Esophagus mucosa (tissue), 1 donor: ENCODE measurements at places on chromosomes 1 and 21. TPM values are rescaled to one million over a fixed set of nuclear protein-coding genes. Genes with fewer than 3 reads are reported as not detected.

Gene OPRD1
- not detected for total RNA-seq

Gene UFC1
- 76.7 TPM for total RNA-seq

Gene SORT1
- 60.6 TPM for total RNA-seq

Gene MPZ
- total RNA-seq, result 1.4 TPM

Gene WNT2B
- 4.4 TPM for total RNA-seq

Gene MX2
- total RNA-seq, result 4.2 TPM

Gene NBPF6
- total RNA-seq, result not detected

DNA sequence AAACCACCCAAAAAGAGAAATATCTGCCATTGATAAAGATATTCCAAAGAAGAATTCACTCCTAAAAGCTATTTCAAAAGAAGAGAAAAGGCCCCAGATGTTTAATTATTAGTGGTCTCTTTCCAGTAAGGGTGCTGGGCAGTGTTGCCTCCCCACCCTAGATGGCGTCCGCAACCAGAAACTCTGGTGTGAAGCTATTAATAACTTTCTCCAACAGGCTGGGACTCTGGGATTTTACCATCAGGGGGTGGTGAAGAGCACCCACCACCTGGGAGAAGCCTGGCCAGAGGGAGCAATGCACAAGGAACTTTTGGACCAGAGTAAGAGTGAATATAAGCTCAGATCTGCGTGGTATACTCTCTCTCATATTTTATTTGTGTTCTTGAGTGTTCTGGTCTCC, 115.4 kb upstream of the TIAM1 start:
- ATAC-seq, result peak; percentile 29

DNA sequence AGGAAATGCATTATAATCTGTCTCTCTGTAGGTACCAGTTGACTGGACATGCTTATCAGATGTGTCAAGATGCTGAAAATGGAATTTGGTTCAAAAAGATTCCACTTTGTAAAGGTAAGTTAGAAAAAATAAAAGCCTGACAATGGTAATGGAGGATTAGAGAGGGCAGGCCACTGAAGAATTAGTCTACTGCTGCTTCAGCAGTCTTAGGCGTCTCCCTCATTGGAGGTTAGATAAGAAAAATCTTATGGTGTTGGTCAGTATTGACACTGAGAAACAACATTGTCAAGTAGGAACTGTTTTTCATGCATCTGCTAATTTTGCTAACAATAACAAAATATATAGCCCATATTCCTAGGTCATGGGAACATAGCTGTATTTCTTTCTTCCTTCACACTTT, 20.1 kb downstream of the CR2 start:
- ATAC-seq, result no peak

- no peak for ATAC-seq
Measured at GRCh38 chr1:66519992-66520391, 14.0 kb upstream of the SGIP1 start.

GRCh38 chr1:161071886-161072371, 2.2 kb upstream of the ARHGAP30 start:
- ATAC-seq, result no peak

DNA sequence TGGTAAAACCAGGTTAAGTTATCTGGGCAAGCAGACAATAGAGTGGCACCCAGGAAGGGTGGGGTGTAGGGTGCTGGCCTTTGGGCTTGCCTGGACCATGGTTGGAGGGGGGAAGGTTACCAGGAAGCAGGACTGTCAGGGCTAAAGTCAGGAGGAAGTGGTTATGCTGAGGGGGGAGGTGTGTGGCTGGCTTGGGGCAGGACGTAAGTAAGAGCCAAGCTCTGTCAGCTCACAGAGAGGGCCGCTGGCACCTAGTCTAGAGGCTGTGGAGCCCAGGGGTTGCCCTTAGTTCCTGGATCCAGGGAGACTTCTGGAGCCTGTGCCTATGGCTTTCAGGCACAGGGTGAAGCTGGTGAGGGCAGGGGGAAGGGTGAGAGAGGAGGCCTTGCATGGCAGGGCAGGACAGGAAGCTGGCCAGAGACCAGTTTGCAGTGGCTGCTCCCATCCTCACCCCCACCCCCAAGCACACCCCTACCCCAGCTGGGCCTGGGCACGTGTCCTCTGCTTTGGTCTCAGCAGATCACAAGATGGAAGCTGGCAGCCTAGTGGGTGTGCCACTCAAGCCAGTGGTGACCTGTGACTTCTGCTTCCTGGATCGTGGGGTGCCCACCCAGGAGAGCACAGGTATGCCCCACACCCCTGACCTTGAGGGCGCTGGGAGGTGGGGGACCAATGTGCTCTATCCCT, 20.5 kb upstream of the SMYD3 start:
- peak; percentile 26 for ATAC-seq

DNA sequence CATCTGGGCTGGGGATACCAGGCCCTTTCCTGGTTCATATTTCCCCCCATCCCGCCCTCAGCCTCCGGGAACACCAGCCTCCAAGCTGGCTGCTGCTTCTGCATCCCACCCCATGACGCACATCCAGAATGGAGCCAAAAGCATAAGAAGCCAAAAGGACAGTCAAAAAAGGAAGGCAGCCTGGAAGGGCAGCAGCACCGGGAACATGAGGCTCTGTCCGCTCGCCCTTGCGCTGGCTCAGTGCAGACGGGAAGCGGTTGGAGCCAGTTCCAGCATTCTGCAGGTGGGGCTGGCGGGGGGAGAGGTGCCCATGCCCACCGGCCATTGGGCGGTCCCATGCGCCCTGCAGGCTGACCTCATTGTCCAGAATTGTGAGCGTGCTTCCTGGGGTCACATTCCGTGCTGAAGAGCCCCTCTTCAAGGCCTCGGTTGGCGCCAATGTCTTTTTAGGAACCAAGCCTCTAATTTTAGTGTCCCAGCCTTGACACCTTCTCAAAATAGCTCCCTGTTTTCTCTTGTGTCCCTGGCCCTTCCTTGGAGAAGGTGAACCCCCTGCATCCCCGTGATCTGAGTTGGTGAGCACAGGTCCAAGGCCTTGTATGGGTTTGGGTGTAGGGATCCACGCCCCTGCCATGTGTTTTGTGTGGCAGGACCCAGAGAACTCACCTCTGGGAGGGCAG, 28.4 kb upstream of the NPPB start:
- no peak for ATAC-seq

GRCh38 chr1:67801903-67802302, 31.4 kb downstream of the GNG12 start:
- ATAC-seq, result no peak

DNA sequence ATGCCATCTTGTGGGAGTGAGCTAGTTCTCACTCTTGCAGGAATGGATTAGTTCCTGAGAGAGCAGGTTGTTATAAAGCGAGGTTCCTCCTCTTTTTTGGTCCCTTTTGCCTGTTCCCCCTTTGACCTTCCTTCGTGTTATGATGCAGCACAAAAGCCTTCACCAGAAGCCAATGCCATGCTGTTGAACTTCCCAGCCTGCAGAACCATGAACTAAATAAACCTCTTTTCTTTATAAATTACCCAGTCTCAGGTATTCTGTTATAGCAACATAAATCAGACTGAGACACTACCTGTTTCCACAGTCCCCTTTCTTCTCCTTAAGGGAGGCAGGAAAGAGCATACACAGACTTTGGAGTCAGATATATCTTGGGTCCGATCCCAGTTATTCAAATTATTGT, 25.6 kb downstream of the DISP3 start:
- ATAC-seq, result no peak

DNA sequence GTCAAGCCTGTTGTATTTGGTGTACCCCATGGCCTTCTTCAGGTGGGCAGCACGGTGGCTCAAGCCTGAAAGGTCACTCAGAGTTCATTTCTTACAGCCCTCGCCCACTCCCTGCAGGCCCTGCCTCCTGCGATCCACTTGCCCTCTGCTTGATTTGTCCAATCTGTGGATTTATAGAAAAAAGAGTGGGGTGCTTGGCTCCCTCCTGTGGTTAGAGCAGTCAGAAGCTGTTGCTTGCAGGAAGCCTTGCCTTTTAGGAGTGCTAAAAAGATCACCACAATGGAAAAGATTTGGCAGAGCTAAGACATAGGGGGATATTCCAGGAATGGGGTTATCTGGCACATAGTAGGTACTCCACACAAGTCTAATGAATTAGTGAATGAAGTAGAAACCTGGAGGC, 108.0 kb upstream of the TRABD2B start:
- no peak for ATAC-seq

GRCh38 chr1:55618199-55618598, 403.0 kb upstream of the USP24 start:
- ATAC-seq, result no peak

DNA sequence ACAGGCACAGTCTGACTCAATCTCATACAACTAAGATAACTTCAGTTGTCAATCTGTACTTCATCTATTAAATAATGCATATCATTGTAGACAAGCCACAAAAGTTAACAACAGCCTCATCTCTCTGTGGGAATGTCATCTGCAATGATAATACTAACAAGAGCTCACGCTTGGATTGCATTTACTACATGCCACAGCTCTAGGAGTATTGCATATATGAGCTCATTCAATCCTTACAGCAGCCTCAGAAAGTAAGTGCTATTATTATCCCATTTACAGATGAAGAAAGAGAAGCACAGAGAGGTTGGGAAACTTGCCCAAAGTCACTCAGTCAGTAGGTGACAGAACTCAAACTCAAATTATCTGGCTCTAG, 105.7 kb upstream of the GUCA2B start:
- no peak for ATAC-seq

GRCh38 chr1:231062500-231063270, 22.6 kb upstream of the FAM89A start:
- no peak for ATAC-seq

- no peak for ATAC-seq
Measured at GRCh38 chr1:183968386-183968785, 69.1 kb downstream of the COLGALT2 start.

- no peak for ATAC-seq
Measured at GRCh38 chr1:14613926-14614325, 15.4 kb downstream of the KAZN start.

- no peak for ATAC-seq
Measured at GRCh38 chr1:240027059-240027462, 64.6 kb upstream of the FMN2 start.

- no peak for ATAC-seq
Measured at GRCh38 chr1:64229307-64229706, 25.9 kb downstream of the UBE2U start.

GRCh38 chr1:113320272-113320671, 70.0 kb upstream of the MAGI3 start:
- peak; percentile 92 for ATAC-seq

GRCh38 chr1:29282924-29283803, 46.8 kb downstream of the PTPRU start:
- peak; percentile 33 for ATAC-seq

DNA sequence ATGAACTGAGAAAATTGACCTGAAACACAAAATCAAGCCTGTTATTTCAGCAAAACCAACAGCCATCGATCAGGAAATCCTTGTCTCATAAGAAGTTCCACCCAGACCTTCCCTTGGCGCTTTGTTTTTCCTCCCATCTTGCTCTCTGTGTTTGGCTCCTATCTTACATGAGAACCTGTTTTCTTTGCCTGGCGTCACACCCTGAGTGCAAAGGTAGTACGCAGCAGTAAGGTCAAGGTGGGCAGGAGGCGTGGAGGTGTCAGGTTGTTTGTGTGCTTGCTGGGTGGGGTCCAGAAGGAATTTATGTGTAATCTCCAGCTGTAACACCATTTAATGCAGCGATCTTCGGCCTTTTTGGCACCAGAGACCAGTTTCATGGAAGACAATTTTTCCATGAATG, 50.5 kb downstream of the C1orf21 start:
- ATAC-seq, result no peak
